ENCODE measurements at places on chromosomes 5 and 9.

DNA sequence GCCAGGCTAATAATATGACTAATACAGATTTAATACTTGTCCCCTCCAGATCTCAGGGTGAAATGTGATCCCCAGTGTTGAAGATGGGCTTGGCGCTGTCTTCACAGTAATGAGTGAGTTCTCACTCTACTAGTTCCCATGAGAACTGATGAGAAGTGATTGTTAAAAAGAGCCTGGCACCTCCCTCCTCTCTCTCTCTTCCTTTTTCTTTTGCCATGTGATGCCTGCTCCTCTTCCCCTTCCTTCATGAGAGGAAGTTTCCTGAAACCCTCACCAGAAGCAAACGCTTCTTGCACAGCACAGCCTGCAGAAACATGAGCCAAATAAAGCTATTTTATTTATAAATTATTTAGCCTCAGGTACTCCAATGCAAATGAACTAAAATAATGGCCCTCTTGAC lies 55.2 kb downstream of the GLDC start:
- no peak for DNase-seq

DNA sequence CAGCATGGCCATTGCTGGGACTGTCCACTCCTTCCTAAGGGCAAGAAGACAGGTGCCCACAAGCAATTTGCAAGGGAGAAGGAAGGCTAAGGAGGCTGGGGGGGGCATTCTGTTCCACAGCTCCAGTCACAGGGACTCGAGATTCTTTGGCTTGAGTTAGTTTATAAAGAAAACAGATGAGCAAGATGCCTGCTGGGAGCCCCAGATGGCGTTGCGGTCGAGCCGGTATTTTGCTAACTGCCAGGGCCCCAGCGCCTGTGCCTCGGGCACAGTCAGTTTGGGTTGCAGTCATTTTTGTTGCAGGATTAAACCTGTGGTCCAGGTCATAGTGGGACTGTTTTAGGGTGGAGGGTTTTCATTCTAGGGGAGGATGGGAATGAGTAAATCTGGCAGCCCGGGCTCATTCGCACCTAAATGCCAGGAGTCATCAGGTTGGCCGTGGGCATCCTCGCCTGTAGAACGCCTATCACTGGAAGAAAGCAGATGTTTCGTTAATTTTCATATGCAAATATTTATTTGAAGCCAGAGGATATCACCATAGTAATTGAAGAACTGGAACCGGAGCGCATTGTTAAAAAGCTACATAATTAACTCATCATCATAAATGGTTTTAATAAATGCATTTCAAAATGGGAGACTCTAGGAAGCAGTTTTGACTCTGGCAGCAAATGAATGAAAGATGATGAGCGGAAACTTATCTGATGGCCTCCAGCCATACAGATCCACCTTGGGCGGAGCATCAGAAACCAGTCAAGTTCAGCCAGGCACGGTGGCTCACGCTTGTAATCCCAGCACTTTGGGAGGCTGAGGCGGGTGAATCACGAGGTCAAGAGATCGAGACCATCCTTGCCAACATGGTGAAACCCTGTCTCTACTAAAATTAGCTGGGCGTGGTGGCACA lies 87.1 kb upstream of the FCN2 start:
- no peak for DNase-seq

- DNase-seq, result no peak
Observed at GRCh38 chr5:53944981-53945380, 365.4 kb downstream of the ARL15 start.

GRCh38 chr9:19995619-19996018 lies 206.8 kb upstream of the SLC24A2 start:
- DNase-seq, result no peak

- DNase-seq, result no peak
Observed at GRCh38 chr9:5767968-5768932, 64.7 kb downstream of the ERMP1 start.

DNA sequence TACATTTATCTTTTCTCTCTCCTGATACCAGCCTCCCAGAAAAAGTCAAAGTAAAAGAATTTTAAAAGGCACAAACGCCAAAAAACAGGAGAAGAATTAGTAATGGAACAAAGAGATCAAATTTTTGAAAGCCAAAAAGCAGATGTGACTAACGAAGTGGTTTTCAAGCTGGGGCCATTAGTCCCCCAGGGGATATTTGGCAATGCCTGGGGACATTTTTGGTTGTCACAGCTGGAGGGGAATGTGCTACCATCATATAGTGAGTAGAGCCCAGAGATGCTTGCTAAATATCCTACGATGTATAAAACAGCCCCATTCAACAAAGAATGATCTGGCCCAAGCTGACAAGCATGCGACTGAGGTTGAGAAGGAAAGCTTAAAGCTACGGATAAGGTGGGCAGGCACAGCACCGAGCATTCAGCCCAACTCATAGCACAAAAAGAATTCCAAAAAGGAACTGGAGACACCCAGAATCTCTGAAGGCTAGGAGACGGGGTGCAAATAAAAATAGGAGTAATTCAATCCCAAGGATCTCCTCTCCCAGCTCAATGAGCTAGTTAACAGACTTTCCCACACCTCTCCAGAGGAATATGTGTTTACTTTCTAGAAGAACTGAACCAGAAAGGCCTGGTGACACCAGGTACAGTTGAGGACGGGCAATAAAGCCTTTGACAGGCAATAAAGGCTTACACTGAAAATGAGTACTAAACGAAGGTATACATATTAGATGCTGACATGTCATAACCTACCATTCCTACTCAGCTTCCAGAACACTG lies 269.0 kb downstream of the DENND1A start:
- no peak for DNase-seq

DNA sequence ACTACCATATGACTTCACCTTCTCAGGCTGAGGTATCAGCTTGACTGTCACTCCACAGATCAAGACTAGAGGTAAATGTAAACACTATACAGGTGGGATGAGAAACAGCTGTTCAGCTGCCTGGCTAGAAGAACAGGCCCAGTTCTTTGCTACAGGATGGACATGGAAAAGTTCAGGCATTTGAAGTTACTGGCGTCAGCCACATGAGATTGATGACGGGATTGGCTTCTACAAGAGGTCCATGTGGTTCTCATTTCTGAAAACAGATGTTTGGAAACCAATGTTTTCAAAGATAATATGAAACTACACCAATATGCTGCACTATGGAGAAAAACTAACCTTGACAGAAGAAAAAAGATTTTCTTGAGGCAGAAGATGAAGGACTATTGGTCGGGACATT lies 324.1 kb downstream of the CDH10 start:
- DNase-seq, result no peak

- DNase-seq, result no peak
Observed at GRCh38 chr5:40746703-40747102, 9.1 kb downstream of the TTC33 start.

DNA sequence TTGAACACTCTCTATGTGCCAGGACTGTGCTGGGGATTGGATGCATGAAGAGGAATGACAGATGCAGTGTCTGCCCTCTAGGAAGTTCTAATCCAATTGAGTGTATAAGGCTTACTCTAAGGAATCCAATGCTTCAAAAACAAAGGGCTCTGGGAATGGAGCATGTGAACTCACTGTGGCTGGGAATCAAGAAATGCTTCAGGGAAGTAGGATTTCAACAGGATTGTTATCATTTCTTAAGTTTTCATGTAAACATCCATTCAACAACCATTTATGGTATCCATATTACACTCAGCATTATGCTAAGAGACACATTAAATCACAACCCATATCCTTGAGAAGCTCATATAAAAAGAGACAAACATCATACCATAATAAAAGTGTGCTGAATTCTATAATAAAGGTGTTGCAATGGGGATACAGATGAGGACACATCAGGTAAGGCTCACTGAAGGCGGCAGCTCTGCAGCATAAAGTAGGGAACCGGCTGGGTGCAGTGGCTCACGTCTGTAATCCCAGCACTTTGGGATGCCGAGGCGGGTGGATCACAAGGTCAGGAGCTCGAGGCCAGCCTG lies 11.3 kb downstream of the SIL1 start:
- DNase-seq, result no peak

GRCh38 chr9:93944011-93944410 lies 11.1 kb downstream of the BARX1 start:
- no peak for DNase-seq

- no peak for DNase-seq
Observed at GRCh38 chr5:54616031-54616430, 98.5 kb downstream of the SNX18 start.

- DNase-seq, result no peak
Observed at GRCh38 chr9:135969064-135969683, 8.0 kb upstream of the UBAC1 start.

DNA sequence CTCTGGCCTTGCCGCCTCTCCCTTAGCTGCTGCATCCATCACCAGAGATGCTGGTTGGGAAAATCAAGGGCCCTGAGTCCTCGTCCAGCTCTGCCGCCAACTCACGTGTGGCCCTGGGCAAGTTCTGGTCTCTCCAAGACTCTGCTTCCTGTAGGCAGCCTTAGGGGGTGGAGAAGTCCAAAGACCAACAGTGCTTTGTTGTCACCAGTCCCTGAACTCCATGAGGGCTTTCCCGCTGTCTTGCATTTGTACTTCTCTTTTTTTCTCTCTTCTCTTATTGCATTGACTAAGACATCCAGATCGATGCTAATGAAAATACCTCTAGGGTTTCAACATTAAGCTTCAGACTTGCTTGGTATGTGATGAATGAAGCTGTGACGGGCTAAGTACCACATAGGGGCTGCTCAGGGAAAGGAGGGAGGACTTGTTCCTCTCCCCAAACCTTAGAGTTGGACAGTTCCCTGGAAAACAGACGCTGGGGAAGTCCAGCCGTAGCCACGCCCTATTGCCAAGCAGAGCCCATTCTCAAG lies 63.7 kb upstream of the STXBP1 start:
- DNase-seq, result no peak

DNA sequence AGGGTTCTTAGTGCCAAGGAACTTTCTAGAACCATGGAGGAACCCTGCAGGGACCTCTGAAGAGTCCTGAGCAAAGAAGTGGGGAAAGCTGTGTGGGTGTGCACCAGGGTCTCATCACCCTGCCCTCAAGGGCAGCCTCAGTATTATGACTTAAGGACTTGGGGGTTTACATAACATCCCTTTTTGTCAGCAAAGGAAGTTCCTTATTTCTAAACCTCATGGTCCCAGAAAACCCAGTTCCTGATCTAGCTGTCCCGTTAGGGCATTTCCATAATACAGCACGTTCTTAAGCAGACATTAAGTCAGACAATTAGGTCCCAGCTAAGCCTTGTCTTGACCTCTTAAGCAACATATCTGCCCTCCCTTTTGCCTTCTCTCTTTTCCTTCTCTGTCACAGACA lies 57.3 kb downstream of the DAPK1 start:
- DNase-seq, result no peak

DNA sequence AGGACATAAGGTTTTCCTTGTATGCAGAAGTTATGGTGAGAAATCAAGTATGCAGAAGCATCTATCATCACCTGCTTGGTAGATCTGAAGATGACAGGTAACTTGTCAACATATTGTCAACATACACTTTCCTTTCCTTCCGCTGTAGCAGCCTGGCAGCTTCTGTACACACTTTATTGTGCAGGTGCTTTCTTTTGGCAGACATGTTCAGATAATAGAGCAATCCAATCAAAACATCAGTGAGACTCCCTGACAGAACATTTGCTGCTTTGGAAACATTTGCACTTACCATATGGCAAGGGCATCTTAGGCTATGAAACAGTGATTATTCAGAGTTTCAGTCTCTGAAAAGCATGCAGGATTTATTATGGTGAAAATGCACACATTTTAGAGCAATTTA lies 161.1 kb upstream of the CDH12 start:
- no peak for DNase-seq

- DNase-seq, result no peak
Observed at GRCh38 chr5:90402521-90403255, 6.9 kb downstream of the CETN3 start.

DNA sequence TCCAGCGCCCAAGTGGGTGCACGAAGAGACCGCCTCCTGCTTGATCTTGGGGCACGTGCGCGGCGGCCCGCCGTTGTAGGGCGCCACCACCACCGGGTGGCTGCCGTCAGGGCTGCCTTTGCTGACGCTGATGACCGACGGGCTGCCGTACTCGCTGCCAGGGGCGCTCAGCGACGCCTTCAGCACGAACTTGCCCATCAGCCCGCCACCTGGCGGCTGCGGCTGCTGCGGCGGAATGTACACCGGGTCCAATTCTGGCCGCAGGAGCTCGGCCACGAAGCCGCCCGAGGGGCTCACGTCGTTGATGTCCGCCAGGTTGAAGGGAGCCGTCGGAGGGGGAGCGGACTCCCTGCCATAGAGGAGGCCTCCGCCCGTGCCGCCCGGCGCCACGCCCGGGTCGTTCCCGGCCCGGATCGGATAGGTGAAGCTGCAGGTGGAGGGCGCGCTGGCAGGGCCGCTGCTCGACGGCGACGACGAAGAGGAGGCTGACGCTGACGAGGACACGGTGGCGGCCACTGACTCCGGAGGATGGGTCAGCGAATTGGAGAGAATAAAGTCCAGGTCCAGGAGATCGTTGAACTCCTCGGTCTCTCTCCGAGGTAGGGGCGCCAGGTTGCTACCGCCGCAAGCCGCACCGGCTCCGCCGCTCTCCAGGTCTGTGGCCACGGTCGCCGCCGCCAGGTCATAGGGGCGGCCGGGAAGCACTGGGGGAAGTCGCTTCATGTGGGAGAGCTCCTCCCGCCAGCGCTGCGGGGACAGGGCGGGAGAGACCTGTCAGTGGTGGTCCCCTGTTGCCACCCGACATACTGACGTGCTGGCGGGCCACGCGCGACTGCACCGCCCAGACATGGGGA lies 1.8 kb downstream of the KLF4 start:
- DNase-seq, result no peak

- DNase-seq, result no peak
Observed at GRCh38 chr9:88011005-88011766, 36.9 kb upstream of the CDK20 start.

- DNase-seq, result no peak
Observed at GRCh38 chr5:38500573-38501260, 55.7 kb downstream of the LIFR start.

GRCh38 chr9:73855206-73855605 lies 641.9 kb upstream of the RORB start:
- no peak for DNase-seq

DNA sequence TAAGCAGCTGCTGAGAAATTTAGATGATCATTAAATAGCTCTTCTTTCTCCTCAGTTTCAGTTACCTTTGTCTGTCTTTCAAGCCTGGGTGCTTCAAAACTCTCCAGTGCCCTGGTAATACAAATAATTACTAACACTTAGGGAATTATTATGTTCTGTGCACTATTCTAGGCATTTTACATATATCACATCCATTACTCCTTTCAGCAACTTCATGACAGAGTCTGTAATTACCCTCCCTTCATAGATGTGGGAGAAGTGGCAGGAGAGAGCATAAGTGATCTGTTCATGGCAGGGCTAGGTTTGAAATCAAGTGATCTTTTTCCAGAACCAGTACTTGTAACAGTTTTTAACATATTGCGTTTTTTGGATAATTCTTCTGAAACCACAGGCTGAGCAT lies 32.0 kb downstream of the MAN2A1 start:
- DNase-seq, result no peak

- no peak for DNase-seq
Observed at GRCh38 chr9:130185017-130185416, 12.8 kb downstream of the NCS1 start.

Measured in amygdala (tissue), 56 donors.